ENCODE measurements at places on chromosomes 16 and 17.

DNA sequence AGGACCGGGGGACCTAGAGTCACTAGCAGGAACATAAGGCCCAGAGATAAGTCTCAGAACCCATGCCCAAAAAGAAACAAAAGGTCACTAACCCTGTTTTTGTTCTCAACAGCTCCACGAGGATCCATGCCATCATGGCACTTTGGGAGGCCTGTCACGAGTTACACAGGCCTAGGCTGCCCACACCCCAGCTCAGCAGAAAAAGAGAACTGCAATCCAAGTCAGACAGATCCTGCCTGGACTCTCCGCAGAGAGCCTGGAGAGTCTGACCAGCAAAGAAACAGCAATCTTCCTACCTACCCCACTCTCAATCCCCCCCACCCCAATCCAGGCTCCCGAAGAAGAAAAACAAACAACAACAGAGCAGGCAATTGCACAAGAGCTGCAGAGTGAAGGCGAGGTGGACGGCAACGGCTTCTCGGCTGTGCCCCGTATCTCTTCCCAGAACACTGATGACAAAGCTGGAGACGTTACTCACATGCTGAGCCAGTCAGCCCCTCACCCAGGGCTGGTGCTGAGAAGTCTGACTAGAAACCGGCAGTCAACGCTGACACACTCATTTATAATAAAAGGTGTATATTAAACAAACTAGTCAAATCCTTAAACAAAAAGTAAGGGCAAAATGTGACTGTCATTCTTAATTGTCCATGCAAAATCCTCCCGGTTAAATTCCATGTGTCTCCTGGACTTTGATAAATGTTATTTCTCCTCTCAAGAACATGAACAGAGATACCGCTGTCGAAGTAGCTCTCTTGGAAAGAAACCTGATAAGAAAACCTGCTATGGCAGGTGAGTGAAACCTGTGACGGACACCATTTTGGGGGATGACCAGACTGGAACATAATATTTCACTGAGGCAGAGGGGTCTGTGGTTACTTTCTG is 89.3 kb downstream of the SMG6 start:
- peak; percentile 27 for DNase-seq

DNA sequence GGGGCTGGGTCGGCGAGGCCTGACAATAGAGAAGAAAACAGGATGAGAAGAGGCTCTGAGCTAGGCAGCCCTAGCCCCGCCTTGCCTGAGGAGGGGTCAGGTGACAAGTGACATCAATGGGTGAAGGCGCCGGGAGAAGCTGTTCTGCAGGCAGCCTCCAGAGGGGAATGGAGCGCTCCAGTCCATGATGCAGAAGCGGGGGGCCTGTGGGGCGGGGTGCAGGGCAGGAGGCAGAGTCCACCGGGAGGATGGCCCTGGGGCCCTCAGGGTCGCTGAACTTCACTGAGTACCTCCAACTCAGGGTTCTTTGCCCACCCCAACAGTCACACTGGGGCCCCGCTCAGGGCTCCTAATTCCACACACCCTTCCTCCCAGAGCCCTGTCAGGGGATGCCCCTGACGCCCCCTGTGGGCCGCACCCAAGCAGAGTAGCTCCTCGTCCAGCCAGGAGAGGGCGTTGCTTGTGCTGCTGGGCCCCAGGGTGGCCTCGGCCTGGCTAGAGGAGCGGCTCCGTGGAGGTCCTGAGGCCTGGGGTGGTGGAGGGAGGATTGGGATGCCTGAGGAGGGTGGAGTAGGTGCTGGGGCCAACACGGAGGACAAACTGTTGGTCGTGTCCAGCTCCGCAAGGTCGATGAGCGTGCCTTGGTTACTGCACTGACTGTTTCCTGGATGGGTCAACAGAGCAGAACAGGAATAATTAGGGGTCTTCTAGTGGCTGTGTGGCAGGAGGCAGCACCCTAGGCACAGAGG is 20.8 kb downstream of the GGA3 start:
- peak; percentile 48 for DNase-seq

- no peak for DNase-seq
These were observed 805.5 kb upstream of the KIF2B start for GRCh38 chr17:53017227-53017626.

DNA sequence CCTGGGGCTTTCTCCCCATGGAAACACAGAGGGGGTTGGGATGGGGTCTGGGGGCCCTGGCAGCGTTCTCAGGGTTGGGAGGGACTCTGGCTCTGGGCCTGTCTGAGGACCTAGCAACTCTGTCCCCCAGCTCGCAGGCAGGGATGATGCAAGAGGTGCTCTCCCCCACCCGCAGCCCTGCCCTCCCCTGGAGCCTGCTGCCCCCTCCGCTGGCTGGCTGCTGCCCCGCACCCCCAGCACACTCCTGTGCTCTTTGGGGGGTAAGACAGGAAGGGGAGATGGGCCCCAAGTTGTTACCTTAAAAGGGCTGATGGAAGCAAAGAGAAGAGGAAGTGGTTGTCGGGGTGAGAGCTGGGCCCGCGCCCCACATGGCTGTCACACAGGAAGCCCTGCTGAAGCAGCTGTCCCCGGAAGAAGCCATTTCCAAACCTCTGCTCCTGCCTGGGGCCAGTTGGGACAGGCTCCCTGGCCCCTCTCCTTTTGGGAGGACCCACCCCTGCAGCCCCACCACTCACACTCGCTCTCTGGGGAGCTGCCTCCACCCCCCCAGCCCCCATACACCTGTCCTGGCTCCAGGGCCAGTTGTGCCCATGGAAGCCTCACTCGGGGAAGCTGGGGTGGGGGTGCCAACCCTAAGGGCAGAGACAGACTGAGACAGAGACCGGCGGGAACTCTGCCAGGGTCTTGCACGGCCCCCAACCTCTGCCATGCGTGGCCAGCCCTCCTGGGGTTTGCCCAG is 2.5 kb downstream of the CORO1A start:
- peak; percentile 85 for DNase-seq

GRCh38 chr17:79771276-79771675 is 6.7 kb upstream of the CBX2 start:
- no peak for DNase-seq

Data from activated CD4-positive, alpha-beta T cell treated with anti-CD3 and anti-CD28 coated beads, Interleukin-2, amount 50 U/mL, for 48 hours (primary cell).